ENCODE measurements at places on chromosomes 16 and 17.

GRCh38 chr16:29925105-29925756 is 795 bp downstream of the KCTD13 start:
- DNase-seq = no peak

- DNase-seq = no peak
Measured at GRCh38 chr17:9969301-9969935, 64.3 kb upstream of the RCVRN start.

- no peak for DNase-seq
Measured at GRCh38 chr17:48567209-48567608, 10.9 kb downstream of the HOXB4 start.

DNA sequence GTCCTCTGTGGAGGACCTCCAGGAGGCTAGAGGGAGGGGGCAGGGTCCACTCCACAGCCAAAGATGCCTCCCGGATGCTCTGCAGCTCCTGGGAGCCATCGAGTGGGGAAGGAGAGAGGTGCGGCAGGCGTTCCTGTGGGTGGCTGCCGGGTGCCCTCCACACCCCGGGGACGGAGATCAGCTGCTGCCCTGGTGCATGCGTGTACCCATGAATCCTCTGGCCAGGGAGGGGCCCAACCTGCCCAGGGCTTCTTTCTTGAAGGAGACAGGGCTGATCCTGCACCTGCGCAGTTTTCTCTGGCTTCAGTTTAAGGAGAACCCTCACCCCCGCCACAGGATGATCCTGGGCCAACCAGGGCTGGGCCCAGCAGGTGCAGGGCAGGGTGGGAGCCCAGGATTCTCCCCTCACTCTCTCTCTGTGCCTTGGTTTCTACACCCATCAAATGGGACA is 33.5 kb upstream of the DOC2B start:
- no peak for DNase-seq

GRCh38 chr17:50611634-50612033 is 23.0 kb upstream of the ABCC3 start:
- DNase-seq = no peak

GRCh38 chr16:85057212-85057889 is 29.8 kb downstream of the KIAA0513 start:
- no peak for DNase-seq

GRCh38 chr17:69609473-69610305 is 195.2 kb downstream of the MAP2K6 start:
- DNase-seq = no peak

DNA sequence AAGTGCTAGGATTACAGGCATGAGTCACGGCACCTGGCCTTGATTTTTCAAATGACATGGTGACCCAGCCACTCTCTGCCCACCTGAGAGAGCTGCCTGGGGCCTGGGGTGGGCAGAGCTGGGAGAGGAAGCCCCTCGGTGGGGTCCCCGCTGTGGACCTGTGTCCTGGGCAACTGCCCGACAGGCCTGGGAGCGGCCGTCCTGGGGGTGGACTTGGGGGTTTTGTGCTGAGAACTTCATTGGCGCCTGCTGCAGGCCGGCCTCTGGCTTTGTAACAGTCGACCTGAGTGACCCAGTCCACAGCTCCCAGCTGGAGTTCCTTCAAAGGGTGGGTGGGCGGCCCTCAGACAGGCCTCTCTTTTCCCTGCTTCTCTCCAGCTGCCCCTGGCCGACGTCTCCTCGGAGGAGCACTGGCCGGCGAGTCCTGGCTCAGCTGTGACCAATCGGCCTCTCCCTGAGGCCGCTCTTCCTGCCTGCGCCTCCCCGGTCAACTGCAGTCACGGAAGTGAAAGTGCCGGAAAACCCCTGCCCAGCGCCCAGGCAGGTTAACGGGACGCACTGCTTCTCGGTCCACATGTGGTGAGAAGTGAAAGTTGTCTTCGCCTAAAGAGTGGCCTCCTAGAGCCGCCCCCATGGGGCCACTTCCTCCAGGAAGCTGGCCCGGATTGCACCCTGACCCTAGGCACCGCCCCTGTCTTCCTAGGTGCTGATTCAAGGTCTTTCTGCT is 5.5 kb downstream of the CBFA2T3 start:
- no peak for DNase-seq
